ENCODE measurements at places on chromosomes 2 and 18. TPM values are rescaled to one million over a fixed set of nuclear protein-coding genes. Genes with fewer than 3 reads are reported as not detected.

DNA sequence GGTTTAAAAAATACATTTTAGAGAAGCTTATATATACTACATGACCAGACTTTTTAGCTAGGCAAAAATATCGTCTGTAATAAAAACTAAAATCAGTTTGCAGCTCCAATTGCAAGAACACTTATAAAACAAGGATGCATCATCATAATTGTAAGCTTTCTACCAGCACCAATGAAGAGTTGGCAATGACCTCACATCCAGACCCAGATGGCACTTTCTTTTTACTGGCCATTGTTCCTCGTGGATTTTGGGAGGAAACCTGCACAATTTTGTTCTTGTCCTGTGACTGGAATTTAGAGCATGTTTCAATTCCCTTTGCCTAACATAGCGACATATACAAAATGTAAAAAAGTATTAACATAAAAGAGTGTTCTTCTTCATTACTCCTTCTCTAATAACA, 174.3 kb downstream of the ZNF521 start:
- DNase-seq = no peak

- DNase-seq = no peak
Observed at GRCh38 chr18:62881509-62882016, 166.2 kb downstream of the PHLPP1 start.

- DNase-seq = no peak
Observed at GRCh38 chr18:10481831-10482230, 27.4 kb downstream of the APCDD1 start.

GRCh38 chr2:85088921-85089320, 44.3 kb upstream of the TCF7L1 start:
- DNase-seq = no peak

DNA sequence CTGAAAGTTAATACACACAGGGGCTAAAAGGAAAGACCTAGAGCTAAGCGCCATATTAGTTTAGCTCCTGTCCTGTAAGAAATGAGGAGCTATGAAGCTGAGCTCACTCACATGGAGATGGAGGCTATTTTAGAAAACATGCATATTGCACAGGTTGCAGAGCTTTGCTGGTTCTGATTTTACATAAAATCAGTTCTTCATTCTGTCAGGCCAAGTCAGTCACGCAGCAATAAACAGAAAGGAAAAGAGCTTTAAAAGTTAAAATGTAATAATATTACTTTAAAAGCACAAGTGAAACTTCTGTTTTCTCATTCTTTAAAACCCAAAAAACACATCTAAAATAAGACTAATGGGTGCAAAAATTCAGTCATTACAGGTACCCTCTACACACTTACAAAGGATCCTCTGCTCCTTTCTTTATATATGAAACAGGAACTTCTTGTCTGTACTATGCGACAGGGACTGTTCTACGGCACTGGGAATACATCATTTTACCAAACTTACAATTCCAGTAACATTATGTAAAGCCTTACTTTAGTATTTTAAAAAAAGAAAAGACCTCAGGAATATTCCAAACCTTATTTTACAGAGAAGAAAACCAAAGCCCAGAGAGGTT, 113.8 kb downstream of the THADA start:
- no peak for DNase-seq

DNA sequence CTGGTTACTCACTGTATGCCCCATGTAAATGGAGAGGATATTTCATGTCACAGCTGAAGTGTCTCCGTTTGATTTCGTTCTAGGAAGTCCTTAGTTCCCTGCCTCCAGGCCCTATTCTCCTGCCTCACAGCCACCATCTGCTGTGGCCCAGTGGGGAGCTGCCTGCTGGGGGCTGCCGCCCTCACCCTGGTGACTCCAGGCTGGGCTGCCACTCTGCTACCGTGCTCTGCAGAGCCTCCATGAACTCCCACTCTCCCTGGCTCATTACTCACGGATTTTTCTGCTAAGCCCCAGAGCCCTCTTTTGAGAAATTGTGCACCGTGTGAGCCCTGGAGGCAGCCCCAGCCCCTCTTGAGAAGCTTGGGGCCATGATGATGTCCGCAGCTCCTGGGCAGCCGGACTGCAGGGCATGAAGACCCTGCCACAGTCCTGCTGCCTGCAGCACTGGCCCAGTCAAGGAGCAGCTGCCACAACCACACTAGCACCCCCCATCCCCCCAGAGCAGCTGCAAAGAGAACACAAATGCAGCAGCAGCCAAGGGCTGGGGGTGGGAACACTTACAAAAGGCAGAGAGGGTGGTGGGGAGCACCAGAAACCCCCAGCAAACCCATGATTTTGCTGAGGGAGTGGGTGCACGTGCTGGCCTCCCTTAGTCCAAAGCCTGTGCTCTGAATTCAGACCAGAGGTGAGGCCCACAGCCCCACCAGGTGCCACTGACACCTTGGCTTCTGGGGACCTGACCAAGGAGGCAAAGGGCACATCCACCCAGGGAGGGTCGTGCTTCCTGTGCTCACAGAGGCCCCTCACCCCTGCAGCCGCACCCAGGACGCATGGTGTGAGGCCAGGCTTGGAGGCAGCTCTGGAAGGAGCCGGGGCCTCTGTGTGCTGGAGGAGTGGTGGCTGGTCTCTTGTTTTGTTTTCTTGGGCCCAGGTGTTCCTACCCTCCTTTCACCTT, 270.2 kb upstream of the RAB6C start:
- DNase-seq = no peak

- DNase-seq = no peak
Observed at GRCh38 chr2:149027590-149028250, 10.8 kb upstream of the LYPD6B start.

- no peak for DNase-seq
Observed at GRCh38 chr2:223815186-223815883, 22.0 kb downstream of the AP1S3 start.

PAIP2B gene
- 11.9 TPM for polyA plus RNA-seq

LRRTM1 gene
- polyA plus RNA-seq = 0.27 TPM

REG3A gene
- polyA plus RNA-seq = 0.27 TPM

NT5DC4 gene
- not detected for polyA plus RNA-seq

Data from heart left ventricle (tissue), 16 donors.